MM.1S (cell line): ENCODE measurements at places on chromosomes 3 and 15.

GRCh38 chr15:22887157-22887951 lies 48.9 kb downstream of the NIPA2 start:
- no peak for DNase-seq

- DNase-seq, result no peak
Measured at GRCh38 chr15:73948982-73949381, 22.7 kb downstream of the LOXL1 start.

- DNase-seq, result no peak
Measured at GRCh38 chr3:78426454-78426853, 1341.3 kb downstream of the ROBO1 start.

GRCh38 chr15:71691458-71692417 lies 118.6 kb upstream of the NR2E3 start:
- DNase-seq, result no peak

GRCh38 chr3:9928158-9928557 lies 5.5 kb upstream of the CRELD1 start:
- no peak for DNase-seq

DNA sequence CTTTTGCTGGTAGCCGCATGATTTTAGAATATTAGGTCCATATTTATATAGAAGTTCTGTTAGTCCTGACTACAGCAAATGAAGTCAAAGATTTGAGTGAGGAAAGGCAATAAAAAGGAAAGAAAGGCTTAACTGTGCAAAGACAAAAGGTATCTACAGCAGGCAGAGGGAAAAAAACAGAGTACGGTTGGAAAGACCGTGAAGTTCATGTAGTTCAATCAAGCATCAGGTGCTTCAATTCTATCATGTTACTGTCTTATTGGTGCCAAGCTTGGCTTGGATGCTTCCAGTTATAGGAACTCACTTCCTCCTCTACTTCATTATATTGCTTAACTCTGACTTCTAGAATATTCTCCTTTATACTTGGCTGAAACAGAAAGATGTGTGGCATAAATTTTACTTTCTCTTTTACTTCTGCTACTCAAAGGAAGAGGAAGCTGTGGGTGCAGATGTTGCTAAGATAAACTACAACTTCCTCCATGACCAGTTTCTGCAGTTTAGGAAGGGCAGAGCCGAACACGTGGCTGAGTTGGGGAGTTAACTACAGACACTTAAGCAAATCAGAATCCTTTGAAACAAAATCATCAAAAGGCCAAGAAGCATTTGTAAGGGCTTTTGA lies 72.6 kb upstream of the ZBED2 start:
- DNase-seq, result peak; percentile 96

GRCh38 chr3:55795746-55796145 lies 308.6 kb upstream of the WNT5A start:
- no peak for DNase-seq

DNA sequence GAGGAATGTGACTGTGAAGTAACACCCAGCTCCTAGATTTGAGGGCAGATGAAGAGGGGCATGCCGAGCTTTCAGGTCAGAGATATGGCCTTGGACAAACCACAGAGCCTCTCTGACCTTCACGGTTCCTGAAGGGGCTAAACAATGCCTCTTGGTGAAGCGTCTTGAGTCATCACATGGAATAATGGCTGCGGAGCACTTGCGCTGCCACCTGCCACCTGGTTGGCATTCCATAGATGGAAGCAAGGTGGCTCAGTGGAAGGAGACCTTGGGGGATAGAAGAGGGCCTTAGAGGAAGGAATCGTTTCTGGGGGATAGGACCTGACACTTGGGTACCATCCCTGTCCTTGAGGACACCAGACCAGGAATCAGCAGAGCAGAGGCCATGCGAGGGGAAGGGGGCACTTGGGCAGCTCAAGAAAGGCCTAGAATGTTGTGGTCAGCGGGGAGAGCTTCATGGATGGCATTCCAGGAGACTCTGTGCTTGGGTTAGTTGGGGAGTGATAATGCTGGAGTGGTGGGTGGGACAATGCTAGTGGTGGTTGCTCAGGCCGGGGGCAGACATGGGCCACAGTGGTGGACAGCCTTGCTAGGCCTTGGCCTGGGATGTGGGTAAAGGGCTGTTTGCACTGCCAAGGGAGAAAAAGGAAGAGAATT lies 12.6 kb downstream of the MRAS start:
- DNase-seq, result no peak

DNA sequence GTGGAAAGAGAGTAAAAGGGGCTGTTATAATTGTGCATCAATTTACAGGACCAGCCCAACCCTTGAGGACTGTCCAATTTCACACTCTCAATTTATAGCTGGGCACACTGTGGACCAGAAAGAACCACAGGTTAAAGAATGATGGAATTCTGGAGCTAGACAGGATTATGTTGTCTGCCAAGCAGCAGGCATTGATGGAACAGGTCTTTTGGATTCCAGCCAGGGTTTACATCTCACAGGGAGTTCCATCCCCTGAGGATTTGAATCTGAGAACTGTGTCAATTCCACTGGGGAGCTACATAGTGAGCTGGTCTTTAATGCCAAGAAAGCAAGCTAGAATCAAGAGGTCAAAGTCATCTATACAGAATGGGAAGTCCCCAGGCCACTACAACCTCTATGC lies 389.5 kb upstream of the WNT5A start:
- no peak for DNase-seq

DNA sequence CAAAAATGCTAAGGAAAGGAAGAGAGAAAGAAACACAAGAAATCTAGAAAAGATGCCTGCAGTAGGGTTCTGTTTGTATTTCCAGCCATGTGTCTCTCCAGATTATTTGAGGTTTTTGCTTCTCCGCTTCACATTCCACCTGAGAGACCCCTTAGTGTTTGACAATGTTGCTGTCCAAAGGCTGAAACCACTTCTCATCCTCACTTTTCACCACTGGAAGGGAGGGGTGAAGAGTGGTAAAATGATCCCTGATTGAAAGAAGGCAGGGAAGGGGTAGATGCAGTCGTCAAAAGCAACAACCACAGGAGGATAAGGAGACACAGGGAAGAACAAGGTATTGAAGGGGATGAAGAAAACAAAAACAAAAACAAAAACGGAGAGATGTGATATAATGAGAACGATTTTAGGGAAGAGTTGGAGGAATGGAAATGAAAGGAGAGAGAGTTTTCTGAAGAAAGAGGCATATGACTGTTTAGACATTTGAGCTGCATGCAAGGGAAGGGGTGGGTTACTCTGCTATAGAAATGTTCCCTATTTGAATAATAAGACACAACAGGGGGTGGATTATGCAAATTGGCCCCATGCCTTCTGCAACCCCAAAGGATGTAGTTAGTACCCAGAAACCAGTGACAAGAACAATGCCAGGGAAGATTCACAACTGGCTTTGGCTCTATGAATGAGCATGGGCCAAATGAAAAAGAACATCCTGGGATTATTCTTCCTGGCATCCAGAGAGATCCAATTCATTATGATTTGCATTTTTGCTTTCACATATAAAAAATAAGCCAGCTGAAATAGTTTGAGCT lies 235.9 kb downstream of the GAP43 start:
- no peak for DNase-seq

GRCh38 chr3:51311055-51311454 lies 74.0 kb upstream of the MANF start:
- peak; percentile 55 for DNase-seq

- DNase-seq, result no peak
Measured at GRCh38 chr3:120432150-120432860, 18.5 kb downstream of the FSTL1 start.

GRCh38 chr3:58349792-58350626 lies 17.3 kb downstream of the PXK start:
- no peak for DNase-seq

DNA sequence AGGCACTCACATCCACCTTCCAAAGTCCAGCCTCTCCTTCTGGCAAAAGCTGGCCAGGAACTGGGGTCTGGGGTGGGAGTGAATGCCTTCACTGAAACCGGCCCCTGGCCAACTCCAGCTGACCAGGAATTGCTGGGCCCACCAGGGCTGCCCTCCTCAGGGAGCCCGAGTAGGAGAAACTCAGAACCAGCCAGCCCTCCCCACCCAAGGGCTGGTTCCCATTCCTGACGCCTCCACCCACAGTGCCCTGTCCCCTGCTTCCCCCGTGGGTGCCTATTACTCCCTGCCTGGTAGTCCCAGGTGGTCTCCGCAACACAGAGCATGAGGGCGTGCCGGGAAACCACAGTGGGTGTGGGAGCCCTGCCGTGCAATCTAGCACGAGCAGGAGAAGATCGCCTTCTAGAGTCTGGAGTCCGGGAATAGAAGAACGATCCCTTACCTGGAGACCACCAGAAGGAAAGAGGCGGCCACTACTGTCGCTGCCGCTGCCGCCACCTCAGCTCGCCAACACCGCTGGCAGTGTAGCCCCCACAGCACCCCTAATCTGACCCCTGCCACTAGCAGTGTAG lies 178.8 kb downstream of the POTEB3 start:
- no peak for DNase-seq

DNA sequence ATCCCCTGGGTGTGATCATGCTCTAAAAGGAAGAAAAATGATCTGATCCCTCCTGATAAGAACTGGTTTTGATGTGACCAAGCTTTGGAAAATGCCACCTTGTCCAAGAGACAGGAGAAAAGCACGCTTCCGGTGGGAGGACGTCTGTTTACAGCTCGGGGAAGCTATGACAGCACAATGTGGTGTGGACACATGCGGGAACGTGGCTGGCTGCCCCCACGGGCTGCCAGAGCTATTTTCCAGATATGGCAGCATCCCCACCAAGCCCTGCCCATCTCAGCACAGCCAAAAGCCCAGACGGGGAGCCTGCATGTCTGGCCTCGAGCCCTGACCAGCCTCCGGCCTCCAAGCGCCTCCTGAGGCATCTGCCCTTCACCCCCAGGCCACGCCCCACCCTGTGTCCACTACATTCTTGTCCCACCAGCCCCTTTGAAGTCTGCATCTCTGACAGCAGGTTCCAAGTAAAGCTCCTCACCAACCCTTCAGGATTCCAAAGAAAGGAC lies 63.2 kb upstream of the HRH1 start:
- no peak for DNase-seq

DNA sequence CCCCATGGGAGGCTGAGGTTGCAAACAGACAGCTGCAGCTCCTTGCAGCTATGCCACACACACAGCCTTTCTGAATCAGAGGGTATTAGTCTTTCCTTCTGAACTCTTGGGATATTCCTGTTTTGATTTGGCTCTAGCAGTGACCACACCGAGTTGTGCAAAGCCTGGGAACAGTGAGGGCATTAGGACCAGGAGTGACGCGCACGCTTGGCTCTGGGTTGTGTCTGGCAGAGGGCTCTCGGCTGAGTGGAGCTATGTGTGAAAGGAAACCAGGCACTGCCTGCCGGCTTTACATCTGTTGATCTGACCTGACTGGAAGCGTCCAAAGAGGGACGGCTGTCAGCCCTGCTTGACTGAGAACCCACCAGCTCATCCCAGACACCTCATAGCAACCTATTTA lies at the start of gene GALNT15:
Gene GALNT15, plus strand, starts transcription at position 292 of the 400 bp plus-strand sequence. CDS start 472 bp downstream, outside the sequence.
- DNase-seq, result no peak
